ENCODE measurements at places on chromosomes 1 and 21.

- no peak for DNase-seq
Observed at GRCh38 chr1:70093250-70093975, 112.0 kb downstream of the LRRC40 start.

- DNase-seq: no peak
Observed at GRCh38 chr1:227729881-227730629, 5.0 kb downstream of the JMJD4 start.

DNA sequence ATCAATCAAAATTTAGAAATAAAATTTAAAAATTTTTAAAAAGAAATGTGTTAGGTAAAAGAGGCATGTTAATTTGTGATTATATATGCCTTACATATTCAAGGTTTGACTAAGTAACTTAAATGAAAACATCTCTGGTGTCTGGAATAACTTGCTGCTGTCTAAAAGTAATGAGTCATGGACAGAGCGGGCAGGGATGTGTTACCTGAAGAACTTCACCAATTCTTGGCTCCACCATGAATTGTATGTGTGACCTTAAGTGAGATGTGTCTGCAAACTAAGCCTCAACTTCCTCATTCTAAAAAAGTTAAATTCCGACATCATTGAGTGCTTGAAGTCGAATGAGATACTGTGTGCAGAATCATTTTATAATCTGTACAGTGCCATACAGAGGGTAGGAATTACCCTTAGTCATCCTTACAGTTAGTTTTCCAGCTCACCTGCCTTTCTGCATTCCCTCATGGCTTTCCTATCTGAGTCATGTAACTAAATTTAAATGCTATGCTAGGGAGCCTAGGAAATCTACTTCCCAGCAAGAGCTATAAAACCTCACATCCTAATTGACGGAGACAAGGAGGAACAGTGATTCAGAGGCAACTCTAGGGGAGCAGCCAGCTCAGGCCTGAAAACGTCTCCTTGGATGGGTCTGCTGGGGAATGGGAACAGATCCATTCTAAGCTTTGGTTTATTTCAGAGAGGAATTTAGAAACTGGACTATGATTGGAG is 100.7 kb upstream of the TSPAN2 start:
- DNase-seq: no peak

GRCh38 chr1:207463021-207463420 is 8.9 kb downstream of the CR2 start:
- no peak for DNase-seq

GRCh38 chr1:30418939-30419720 is 304.3 kb downstream of the MATN1 start:
- no peak for DNase-seq

DNA sequence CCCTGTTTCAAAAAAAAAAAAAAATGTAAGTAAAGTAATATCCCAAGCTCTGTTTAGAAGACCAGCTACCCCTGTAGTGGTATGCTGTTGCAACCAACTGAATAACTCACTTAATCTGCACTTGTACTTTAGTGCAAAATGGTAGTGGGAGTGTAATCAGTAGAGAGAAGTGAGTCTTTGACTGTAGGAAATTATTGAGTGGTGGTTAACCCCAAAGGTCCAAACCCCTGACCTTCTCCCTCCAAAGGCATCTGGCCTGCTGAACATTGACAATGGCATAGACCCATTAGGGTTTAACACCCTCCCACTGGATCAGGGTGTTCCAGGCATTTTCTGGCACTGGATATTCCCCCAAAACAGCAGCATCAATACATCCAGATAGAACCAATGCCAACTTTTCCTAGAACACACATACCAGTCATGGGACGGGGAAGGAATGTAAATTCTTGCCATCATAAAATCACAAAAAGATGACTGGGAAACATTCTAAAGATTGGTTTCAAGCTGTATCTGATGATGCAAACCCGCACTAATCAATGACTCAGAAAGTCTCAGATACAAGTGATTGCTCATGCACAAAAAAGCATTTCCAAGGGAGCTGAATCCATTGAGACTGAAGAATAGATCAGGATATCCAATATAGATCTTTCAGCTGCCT is 110.3 kb downstream of the MRPL39 start:
- no peak for DNase-seq

GRCh38 chr1:47841356-47841755 is 155.8 kb downstream of the TRABD2B start:
- DNase-seq: no peak

- no peak for DNase-seq
Observed at GRCh38 chr1:121458291-121459048, 273.7 kb downstream of the SRGAP2C start.

DNA sequence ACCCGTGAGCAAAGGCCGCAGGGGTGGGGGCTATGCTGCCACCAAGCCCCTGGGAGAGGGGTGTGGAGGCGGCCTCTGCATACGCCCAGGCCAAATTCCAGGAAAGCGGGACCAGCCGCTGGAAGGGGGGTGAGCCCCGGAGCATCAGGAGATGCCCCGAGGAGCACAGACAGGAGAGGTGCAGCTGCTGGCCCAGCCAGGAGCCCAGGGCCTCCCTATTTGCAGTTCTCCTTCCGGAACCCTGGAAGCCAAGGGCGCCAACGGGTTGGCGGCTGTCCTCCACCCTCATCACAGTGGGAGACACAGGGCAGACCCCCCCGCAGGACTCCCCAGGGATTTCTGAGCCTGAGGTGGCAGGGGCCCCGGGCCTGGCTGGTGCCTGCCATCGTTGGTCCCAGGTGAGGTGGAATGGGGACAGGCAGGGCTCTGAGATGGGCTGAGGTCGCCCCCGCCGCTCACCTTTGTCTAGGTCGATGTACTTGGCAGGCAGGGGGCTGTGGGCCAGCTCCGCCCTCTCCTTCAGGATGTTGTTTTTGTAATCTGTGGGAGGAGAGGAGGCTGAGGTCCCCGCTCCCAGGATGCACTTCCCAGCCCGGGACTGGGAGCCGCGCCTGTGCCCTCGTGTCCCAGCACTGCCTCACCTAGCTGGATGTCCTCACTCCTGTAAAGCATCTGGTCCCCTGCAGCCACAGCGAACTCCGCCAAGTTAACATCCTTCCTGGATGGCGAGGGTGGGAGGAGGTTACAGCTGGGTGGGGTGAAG is 4.4 kb upstream of the DVL1 start:
- no peak for DNase-seq

DNA sequence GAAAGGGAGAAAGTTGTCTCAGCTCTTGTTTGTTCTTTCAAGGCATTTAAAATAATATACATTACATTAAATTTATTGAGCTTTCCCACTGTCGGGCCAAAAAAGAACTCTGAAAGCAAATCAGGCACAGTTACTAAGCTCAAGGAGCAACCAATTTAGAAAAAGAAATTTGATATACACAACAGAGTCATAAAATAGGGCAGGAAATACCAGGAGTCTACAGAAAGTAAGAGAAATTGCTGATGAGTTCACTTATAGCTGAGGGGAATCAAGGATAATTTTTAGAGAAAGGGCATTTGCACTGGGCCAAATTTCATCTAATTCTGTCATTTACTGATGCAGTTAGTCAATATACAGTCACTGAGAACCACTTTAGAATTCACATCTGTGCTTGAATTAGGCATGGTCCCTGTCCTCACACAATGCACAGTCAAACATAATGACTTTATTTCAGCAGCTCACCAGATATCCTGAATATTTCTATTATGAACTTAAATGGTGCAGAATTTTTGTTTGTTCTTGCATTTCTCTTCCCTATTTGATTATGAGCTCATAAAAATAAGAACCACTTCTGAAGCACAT is 249.6 kb upstream of the BEND5 start:
- no peak for DNase-seq

DNA sequence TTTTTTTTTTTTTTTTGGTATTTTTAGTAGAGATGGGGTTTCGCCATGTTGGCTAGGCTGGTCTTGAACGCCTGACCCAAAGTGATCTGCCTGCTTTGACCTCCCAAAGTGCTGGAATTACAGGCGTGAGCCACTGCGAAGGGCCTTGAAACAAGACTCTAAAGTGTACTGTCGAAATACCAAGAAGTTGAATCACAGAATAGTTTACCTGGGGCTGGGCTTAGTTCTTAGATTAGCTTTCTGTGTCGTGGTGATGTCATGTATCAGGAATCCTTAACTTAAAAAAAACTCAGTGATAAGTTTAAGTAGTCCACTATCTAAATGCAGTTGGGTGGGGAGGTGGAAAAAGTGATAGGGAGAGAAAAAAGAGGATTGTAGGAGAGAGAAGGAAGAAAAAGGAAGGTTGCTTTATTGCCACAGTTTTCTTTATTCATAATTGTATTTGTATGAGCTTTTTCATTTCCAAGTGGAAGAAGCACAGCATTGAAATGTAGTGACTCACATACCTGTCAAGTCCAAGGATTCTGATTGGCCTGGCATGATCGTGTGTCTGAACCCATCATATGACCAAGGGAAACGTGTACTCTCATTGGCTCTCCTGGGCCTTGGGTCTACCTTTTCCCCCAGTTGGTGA is 13.4 kb downstream of the ITSN1 start:
- no peak for DNase-seq

DNA sequence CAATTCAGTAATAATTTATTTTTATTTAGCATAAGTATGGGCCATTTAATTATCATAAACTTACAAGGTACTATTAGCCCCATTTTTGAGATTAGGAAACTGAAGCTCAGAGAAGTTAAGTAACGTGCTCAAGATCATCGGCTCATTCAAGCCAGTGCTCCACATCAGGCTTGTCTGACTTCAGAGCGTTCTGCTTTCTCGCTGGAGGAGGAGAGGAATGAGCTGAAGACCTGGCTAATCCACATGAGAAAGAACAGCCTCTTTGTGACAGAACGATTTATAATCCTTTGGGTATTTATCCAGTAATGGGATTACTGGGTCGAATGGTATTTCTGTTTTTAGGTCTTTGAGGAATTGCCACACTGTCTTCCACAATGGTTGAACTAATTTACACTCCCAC is 39.7 kb downstream of the DDX20 start:
- no peak for DNase-seq

- no peak for DNase-seq
Observed at GRCh38 chr1:41774471-41774990, 144.2 kb downstream of the HIVEP3 start.

DNA sequence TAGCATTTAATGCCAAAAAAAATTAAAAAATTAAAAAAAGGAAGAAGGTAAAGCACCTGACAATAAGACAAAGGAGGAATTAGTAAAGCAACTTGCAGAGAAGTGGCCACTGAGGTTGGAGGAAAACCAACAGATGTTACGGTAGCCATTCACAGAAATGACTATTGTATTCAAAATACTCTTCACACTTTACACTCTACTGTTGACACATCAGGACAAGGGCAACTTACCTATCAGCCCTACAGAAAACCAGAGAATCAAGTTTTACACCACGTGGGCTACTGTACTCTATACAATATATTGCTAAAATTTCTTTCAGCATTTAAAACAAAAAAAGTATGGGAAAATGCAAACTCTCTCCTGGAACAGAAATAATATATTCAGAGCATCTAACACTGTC is 70.0 kb downstream of the EIF4G3 start:
- no peak for DNase-seq

GRCh38 chr1:145960468-145961108 is 2.8 kb upstream of the LIX1L start:
- DNase-seq: peak; percentile 34

DNA sequence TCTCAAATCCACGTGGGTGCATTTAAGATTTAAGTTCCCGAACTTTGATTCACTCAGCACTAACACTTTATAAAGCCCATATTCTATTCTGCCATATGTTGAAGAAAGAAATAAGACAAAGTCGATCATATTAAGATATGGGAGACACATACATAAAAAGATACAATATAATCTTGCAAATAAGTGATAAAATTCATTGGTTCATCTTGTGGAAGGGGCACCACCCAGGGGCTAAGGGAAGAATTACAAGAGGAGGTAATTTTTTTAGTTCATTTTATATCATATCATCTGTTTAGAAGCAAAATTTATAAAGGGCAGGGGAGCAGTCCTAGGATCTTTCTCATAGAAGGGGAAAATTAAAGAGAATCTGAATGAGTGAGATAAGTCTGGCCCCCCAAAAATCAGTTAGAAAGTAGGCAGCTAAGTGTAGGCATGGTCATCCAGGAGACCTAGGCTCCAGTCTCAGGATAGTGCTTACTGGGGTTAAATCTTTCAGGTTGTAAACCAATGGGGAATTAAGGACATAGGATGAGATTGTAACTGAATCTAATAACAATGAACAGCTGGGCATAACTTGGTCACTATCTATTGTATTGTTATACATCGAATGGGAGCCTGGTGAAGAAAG is 124.2 kb upstream of the L1TD1 start:
- DNase-seq: no peak

- no peak for DNase-seq
Observed at GRCh38 chr1:151425103-151425502, 25.7 kb downstream of the PSMB4 start.

DNA sequence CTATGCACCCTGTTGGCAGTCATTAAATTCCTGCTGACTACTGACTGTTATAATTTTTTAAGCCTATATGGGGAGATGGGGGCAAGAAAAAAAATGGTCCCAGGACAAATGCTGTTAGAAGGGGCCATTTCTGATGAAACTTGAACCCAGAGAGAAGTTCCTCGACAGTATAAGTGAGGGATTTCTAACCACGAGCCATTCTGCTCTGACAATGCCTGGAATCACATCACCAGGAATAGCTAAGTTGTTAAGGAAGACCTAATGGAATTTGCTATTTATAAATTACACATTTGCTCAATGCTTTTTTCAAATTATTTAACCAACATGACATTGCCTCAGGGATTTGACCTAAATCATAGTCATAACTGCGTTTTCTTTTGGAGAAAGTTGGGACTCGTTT is 55.2 kb downstream of the LHX9 start:
- no peak for DNase-seq

- no peak for DNase-seq
Observed at GRCh38 chr1:185775501-185775900, 41.3 kb downstream of the HMCN1 start.

DNA sequence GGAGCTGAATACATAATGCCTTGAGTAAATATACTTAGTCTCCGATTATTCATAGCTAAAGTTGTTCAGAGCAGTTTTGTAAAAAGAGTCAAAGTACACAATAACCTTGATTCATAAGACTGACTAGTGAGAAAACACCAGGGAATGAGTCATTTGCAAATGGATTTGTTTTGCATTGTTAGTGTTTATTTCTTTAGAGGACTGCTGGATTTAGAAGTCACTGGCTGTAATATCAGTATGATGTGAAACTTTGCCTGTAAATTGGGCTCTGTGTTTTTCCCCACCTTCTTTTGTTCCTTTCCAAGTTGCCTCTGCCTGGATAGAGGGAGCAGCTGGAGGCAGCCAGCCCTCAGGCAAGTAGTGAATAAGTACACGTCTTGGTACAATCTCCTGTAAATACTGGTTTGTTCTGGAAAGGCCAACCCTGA is 474.7 kb downstream of the NUF2 start:
- DNase-seq: no peak

GRCh38 chr1:95685081-95685480 is 451.1 kb downstream of the RWDD3 start:
- no peak for DNase-seq

- DNase-seq: no peak
Observed at GRCh38 chr21:33651965-33652680, 9.8 kb downstream of the ITSN1 start.

DNA sequence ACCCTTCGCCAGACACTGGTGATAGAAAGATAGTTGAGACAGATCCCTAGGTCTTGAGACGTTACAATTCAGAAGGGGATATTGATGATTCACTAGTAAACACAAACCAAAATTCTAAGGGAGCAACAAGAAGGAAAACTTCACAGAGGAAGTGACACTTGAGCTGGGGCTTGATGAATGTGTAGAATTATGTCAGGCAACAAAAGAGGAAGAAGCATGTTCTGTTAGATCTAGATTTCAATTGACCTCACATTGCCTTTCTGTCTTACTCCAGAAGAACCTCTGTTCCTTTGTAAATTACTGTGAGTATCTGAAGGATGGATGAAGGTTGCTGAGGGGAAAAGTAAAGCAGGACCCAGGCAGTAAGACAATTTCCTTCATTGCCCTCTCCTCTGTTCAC is 328.2 kb downstream of the KCTD3 start:
- DNase-seq: no peak

- no peak for DNase-seq
Observed at GRCh38 chr1:154689083-154689482, 81.1 kb upstream of the ADAR start.

Measured in stimulated activated CD8-positive, alpha-beta memory T cell treated with anti-CD3 and anti-CD28 coated beads, Interleukin-12 subunit alpha, Interleukin-12 subunit beta, amount 100 ng/mL, for 4 hours (primary cell).